Activated CD4-positive, alpha-beta T cell treated with anti-CD3 and anti-CD28 coated beads, Interleukin-2, amount 10 ng/mL, durations not matched to agents 7 days and 5 days (primary cell): ENCODE measurements at places on chromosomes 12 and 14. TPM values are rescaled to one million over a fixed set of nuclear protein-coding genes. Genes with fewer than 3 reads are reported as not detected.

DNA sequence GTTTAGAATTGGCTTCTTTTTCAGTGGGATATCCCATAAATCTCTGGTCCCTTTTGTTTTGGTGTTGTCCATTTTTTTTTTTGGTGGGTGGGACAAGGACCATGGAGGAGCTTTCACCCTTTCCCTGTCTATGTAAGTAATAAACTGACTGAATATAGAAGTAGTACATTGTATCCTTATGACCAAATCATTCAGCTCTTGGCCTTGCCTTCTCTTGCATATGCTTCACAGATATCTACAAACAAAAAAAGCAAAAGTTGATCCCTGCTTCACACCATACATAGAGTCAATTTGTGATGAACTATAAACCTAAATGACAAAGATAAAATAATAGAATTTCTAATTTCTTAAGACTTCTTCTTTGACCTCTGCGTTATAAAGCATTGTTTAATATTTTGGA is 59.8 kb downstream of the SIX1 start:
- no peaks in the 10 kb centered on the region for H3K4me1 ChIP-seq
- no peak overlapping the region for H3K4me3 ChIP-seq
- H3K27me3 ChIP-seq, result peaks cover 24% of the 10 kb centered on the region
- DNase-seq, result no peak
- no peaks in the 10 kb centered on the region for H3K36me3 ChIP-seq

DNA sequence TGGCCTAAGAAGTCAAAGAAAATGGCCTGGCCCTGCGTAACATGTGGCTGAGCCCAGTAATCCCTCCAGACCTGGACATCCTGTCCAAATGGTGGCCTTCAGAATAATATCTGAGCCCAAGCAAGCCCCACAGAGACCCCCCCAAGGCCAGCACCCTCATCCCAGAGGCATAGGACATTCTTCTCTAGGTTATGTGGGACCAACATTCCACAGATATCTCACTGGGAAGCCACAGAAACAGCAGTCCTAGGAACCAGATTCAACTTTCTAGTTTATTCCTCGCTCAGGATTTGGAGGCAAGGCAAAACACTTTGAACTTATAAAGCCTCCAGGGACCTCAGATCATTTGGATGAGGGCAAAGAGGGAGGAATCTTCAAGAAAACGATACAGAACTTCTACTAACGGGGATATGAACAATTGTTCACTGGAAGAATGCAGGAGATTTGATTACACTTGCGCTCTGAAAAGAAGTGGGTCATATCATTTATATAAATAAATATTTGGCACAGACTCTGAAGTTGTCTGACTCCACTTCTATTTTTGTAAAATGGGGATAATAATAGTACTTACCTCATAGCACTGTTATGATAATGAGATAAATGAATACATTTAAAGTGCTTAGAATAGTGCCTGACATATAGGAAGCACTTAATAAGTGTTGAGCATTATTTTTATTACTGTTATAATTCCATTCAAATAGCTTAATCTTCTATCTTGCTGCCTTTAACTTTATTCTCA is 171.5 kb downstream of the NUAK1 start:
- H3K27me3 ChIP-seq, result peaks cover 2% of the 10 kb centered on the region
- H3K4me1 ChIP-seq, result no peaks in the 10 kb centered on the region
- DNase-seq, result no peak
- no peak overlapping the region for H3K4me3 ChIP-seq
- no peak overlapping the region for H3K27ac ChIP-seq
- H3K36me3 ChIP-seq, result no peaks in the 10 kb centered on the region

- H3K36me3 ChIP-seq, result peaks cover 6% of the 10 kb centered on the region
- no peak overlapping the region for H3K4me3 ChIP-seq
These were observed 182.5 kb downstream of the VRK1 start for GRCh38 chr14:96979611-96980074.

- peaks cover 8% of the 10 kb centered on the region for H3K4me1 ChIP-seq
- no peak for DNase-seq
- H3K27me3 ChIP-seq, result no peaks in the 10 kb centered on the region
These were observed 11.2 kb downstream of the SPRING1 start for GRCh38 chr12:116726694-116727093.

Gene ITGA7
- 3.1 TPM for total RNA-seq
